ENCODE measurements at places on chromosomes 16 and 17. TPM values are rescaled to one million over a fixed set of nuclear protein-coding genes. Genes with fewer than 3 reads are reported as not detected.

ACOX1 gene
- 57.4 TPM for total RNA-seq

DNA sequence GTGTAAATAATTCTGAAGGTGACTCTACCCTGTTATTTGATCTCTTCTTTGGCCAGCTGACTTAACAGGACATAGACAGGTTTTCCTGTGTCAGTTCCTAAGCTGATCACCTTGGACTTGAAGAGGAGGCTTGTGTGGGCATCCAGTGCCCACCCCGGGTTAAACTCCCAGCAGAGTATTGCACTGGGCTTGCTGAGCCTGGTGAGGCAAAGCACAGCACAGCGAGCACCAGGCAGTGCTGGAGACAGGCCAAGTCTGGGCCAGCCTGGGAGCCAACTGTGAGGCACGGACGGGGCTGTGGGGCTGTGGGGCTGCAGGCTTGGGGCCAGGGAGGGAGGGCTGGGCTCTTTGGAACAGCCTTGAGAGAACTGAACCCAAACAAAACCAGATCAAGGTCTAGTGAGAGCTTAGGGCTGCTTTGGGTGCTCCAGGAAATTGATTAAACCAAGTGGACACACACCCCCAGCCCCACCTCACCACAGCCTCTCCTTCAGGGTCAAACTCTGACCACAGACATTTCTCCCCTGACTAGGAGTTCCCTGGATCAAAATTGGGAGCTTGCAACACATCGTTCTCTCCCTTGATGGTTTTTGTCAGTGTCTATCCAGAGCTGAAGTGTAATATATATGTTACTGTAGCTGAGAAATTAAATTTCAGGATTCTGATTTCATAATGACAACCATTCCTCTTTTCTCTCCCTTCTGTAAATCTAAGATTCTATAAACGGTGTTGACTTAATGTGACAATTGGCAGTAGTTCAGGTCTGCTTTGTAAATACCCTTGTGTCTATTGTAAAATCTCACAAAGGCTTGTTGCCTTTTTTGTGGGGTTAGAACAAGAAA lies 5.1 kb downstream of the STH start:
- no peak overlapping the region for H3K27ac ChIP-seq
- H3K27me3 ChIP-seq = no peaks in the 10 kb centered on the region
- no peak overlapping the region for H3K4me3 ChIP-seq
- DNase-seq = no peak

DNA sequence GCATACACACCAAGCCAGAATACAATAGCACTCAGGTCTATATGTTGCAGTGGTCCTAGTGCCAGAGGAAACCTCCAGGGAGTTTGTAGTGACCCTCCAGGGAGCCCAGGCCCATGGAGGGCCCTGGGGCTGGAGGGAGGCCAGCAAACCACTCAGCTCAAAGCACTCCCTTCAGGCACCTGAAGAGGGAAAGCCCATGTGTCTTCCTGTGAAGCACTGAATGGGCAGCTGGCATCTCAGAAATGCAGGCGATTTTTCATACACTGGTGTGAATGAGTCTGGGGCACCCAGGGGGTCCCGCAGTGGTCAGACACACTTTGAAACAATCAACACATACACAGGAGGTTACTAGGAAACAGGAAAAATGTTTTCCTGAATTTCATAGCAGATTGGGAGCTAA lies 12.8 kb downstream of the TBC1D26 start:
- no peak overlapping the region for H3K4me3 ChIP-seq
- no peak overlapping the region for H3K27ac ChIP-seq
- no peaks in the 10 kb centered on the region for H3K27me3 ChIP-seq
- no peaks in the 10 kb centered on the region for H3K36me3 ChIP-seq
- peaks cover 3% of the 10 kb centered on the region for H3K4me1 ChIP-seq
- DNase-seq = no peak

- no peak for DNase-seq
- H3K4me3 ChIP-seq = no peak overlapping the region
- H3K4me1 ChIP-seq = no peaks in the 10 kb centered on the region
- peaks cover 98% of the 10 kb centered on the region for H3K36me3 ChIP-seq
- H3K27ac ChIP-seq = no peak overlapping the region
- no peaks in the 10 kb centered on the region for H3K27me3 ChIP-seq
These were observed 142.4 kb upstream of the RBL2 start for GRCh38 chr16:53291757-53292392.

DNA sequence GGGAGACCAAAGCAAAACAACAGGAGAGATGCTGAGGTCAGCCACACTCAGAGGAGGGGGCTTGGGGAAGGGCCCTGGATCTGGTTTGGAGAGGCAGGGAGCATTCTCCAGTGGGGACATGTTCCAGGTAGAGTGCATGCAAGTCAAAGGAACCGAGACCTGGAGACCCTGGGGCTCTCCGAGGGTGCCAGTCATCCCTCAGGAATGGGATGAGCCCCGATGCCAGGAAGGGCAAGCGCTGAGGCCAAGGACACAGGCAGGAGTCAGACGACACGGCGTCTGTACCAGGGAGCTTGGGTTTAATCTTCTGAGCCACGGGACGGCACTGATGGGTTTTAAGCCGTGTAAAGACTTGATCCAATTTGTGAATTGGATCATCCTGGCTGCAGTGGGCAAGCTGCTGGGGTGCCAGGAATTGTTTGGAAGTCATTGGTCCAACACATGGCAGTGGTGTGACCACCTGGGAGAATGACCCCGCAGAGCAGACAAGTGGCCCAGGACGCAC lies 32.9 kb upstream of the ANKRD40CL start:
- no peak for DNase-seq
- H3K4me1 ChIP-seq = no peaks in the 10 kb centered on the region
- no peaks in the 10 kb centered on the region for H3K27me3 ChIP-seq
- H3K36me3 ChIP-seq = no peaks in the 10 kb centered on the region

KRTAP4-5 gene
- not detected for total RNA-seq

SLC16A13 gene
- 0.33 TPM for total RNA-seq

DNA sequence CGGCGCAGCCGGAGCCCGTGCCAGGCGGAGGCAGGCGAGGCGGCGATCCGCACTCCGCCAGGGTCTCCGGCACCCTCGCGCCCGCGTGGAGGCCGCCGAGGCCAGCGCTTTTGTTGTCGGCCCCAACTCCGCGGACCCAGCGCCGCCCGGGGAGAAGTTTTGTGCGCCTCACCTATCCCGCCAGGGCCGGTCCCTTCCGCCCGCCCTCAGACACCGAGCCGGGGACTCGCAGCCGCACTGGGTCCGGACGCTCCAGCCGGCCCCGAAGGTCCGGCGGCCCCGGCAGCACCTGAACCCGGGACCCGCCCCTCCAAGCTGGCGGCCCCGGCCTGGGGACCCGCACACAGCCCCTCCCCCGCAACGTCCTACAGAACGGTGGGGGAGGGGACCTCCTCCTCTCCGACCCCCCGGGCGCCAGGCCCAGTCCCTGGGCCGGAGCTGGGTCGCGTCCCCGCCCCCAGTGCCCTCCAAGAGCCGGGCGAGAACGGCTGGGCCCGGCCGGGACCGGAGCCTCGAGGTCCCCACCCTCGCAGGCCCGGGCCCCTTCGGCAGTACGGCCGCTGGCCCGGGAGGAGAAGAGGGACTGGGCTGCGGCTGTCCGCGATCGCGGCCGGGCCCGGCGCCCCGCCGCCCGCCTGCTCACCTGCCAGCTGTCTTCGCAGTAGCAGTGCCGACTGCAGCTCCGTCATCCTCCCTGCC lies 698 bp downstream of the UBE2G1 start:
- peaks cover 5% of the 10 kb centered on the region for H3K36me3 ChIP-seq
- H3K4me1 ChIP-seq = peaks cover 48% of the 10 kb centered on the region
- DNase-seq = no peak
- H3K27ac ChIP-seq = peak overlapping the region; percentile 97

HS3ST4 gene
- not detected for total RNA-seq
